ENCODE measurements at places on chromosomes 11 and 22.

GRCh38 chr22:27723158-27723557 is 78.4 kb downstream of the MN1 start:
- DNase-seq, result no peak

- DNase-seq, result no peak
These were observed 170.1 kb downstream of the GRIK4 start for GRCh38 chr11:120681434-120682331.

DNA sequence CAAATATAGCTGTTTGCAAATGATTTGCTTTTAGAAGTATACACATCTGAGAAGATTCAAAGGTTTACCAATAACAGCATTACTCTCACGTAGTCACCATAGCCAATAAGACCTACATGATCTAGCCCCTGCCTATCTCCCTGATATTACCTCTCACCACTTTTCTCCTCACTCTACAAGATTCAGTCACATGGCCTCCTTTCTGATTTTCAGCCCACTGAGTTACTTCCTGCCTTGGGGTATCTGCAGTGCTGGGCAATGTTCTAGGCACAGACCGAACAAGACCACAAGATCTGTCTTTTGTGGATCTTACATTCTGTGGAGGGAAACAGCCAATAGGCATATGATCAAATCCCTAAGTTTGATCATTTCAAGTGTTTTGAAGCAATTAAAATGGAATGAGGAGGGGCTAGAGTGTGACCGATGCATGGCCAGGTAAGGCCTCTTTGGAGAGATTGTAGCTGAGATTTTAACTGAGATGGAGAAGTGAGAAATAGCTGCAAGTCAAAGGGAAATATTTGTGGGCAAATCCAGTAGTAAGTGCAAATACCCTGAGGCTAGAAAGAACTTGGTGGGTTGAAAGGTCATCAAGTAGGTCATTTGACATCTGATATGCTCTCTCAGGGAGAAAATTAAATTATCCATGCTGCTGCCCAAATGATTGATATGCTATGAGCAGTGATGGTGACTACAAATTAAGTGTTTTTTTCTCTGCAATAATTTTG is 43.1 kb downstream of the ARL14EP start:
- DNase-seq, result no peak

GRCh38 chr11:68667511-68668500 is 16.5 kb upstream of the GAL start:
- no peak for DNase-seq

GRCh38 chr11:88421530-88421929 is 84.0 kb upstream of the CTSC start:
- no peak for DNase-seq

DNA sequence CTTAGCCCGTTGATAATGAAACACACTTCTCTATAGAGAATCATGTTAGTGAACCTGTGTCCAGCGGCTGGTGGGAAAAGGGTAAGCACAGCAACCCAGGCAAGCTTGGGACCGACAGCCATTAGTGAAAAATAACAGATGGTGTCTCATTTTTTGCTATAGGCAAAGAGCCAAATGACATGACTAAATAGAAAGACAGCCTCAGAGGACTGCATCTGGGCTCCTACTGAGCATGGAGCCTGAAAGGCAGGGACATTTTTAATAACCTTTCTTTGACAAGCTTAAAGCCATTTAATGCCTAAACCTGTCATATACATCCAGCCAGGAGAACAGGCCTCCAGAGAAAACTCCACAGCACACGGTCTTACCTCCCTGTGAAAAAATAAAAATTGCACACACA is 67.0 kb downstream of the FANCF start:
- DNase-seq, result no peak

DNA sequence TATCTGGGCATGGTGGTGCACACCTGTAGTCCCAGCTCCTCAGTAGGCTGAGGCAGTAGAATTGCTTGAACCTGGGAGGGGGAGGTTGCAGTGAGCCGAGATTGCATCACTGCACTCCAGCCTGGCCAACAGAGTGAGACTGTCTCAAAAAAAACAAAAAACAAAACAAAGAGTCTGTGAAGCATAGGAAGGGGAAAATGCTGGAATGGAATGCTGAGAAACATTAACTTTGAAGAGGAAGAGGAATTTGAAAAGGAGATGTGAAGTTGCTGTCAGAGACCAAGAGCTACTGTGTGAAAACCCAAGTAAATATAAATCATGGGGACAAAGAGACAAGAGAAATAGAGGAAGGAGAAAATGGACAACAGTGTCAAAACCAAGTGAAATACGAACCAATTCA is 455.1 kb upstream of the ARHGAP42 start:
- DNase-seq, result no peak

DNA sequence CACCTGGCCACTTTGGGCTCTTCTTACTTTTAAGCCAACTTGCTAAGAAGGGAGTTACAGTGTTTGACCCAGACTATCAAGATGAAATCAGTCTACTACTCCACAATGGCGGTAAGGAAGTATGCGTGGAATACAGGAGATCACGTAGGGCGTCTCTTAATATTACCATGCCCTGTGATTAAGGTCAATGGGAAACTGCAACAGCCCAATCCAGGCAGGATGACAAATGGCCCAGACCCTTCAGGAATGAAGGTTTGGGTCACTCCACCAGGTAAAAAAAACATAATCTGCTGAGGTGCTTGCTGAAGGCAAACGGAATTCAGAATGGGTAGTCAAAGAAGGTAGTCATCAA is 1.0 kb upstream of the YPEL4 start:
- DNase-seq, result no peak

DNA sequence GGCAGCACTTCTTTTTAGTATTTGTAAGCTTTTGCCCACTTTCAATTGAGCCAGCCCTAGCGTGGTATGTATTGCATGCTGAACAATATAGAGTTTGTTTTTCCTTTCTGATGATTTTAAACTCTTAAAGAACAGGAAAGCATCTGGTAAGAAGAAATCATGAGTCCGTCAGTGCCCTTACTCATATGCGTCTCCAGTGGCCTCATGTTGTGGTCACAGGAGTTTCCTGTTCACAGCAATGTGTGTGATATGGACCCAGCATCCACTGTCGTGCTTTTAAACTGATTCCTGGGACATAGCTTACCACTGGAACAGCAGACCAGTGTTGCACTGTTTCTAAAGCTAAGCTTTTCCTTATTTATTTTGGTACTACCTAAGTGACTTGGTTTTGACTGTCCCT is 40.1 kb downstream of the BID start:
- DNase-seq, result no peak

GRCh38 chr11:27317751-27318150 is 45.3 kb downstream of the CCDC34 start:
- no peak for DNase-seq

GRCh38 chr22:28742562-28742962 is 723 bp downstream of the HSCB start:
- no peak for DNase-seq

- no peak for DNase-seq
These were observed 20.2 kb downstream of the MYO18B start for GRCh38 chr22:25762147-25762546.

DNA sequence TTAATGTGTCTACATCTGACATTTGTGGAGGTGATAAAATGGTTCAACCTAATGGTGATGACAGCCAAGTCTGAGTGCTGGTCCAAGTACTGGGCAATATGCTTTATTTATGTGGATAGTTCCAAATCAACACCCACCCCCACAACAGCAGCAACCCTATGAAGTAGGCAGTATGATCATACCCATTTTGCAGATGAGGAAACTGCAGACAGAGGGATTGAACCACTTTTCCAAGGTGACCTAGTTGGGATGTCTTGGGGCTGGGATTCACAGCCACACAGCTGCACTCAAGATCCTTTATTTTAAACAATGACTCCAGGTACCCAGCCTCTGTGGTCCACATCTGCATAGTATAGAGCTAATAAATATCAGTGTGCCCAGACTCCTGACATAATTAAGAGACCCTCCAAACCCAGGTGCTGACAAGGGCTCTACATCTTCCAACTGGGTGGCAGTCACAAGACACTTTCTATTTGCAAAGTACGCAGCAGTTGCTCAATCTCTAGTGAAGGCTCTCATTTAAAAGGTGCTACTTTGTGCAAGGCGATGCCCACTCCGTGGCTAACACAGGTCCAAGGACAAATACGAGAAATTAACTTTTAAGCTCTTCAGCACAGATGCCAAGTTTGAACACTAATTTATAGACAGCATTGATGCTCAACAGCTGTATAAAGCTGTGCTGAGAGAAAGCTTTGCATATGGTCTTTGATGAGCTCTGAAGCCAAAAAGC is 426.6 kb downstream of the LARGE1 start:
- DNase-seq, result no peak

DNA sequence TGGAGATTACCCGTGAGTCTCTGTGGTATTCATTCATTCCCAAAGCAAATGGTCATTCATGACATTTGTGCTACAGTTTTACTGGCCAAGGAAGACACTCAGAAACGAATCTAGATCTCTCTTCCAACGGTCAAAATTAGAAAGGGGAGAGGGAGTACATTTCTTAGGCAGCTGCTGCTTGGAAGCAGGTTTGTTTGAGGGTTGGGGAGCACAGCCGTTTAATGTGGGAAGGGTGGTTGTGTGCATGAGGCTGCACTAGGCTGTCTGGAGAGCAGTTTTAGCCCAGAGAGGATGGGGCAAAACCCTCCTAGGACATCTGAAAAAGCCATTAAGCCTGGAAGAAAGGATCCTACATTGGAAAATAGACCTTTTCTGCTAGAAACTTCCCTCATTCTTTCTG is 29.7 kb upstream of the TIMP3 start:
- DNase-seq, result no peak

GRCh38 chr22:37225481-37225880 is 13.2 kb upstream of the SSTR3 start:
- no peak for DNase-seq

GRCh38 chr11:110763249-110764011 is 51.2 kb upstream of the ARHGAP20 start:
- DNase-seq, result no peak

- no peak for DNase-seq
These were observed 60.1 kb upstream of the MPEG1 start for GRCh38 chr11:59272771-59273372.

DNA sequence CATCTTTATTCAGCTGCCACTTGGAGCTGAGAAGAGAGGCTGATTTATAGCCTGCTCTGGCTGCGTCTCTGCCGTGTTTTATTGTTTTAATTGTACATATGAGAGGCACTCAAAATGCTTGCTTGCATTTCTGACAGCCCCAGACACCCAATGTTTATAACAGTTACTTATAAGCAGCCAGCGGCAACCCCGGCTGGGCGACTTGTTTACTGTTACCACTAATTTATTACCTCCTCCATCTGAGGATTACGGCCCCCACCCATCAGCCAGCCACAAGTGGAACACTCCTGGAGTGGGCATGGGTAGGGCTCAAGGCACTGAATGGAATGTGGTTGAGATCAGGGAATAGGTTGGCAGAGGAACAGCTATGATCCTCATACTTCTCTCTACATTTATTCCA is 61.2 kb downstream of the CLPB start:
- DNase-seq, result no peak

- DNase-seq, result no peak
These were observed 297.6 kb downstream of the KIRREL3 start for GRCh38 chr11:126702987-126703386.

Data from activated naive CD4-positive, alpha-beta T cell (primary cell).